ENCODE measurements at places on chromosomes 4 and X. TPM values are rescaled to one million over a fixed set of nuclear protein-coding genes. Genes with fewer than 3 reads are reported as not detected.

DNA sequence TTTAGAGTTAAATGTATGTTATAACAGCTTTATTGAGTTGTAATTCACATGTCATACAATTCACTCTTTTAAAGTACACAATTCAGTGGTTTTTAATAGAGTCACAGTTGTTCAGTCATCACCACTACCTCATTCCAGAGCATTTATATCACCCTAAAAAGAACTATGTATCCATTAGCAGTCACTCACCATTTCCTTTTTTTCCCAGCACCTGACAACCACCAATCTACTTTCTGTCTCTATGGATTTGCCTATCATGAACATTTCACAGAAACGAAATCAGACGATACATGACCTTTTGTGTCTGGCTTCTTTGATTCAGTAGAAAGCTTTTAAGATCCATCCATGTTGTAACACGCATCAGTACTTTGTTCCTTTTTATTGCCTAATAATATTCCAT is 52.9 kb upstream of the FRAS1 start:
- peak; percentile 88 for DNase-seq

DNA sequence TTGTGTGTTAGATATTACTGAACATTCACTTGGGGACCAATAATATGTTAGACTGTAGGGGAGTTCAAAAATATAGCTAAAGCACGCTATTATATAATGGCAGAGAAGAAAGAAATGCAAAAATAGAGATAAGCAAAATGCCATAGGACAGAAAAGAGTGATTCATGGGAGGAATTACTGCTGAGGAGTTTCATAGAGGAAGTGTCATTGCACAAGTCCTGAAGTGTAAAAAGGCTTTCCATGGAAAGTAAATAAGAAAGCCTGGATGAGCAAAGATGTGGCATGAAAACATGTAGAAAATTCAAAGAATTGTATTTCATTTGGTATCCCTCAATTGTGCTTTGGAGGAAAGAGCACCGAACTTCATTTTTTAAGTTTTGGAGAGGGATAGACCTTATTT is 14.5 kb downstream of the HMGB2 start:
- peak; percentile 63 for DNase-seq

Gene SPINK2
- total RNA-seq = not detected

- DNase-seq = peak; percentile 50
Observed at GRCh38 chrX:74421036-74421739, at the start of gene SLC16A2. Gene SLC16A2, plus strand, starts transcription at chrX:74421493. Its CDS starts 145 bp downstream, at chrX:74421638.

GRCh38 chr4:100149190-100149589 is 41.1 kb downstream of the DDIT4L start:
- no peak for DNase-seq

- peak; percentile 83 for DNase-seq
Observed at GRCh38 chr4:70718811-70719604, 2.8 kb upstream of the RUFY3 start.

GRCh38 chrX:15127010-15127409 is 142.9 kb downstream of the ASB9 start:
- no peak for DNase-seq

DNA sequence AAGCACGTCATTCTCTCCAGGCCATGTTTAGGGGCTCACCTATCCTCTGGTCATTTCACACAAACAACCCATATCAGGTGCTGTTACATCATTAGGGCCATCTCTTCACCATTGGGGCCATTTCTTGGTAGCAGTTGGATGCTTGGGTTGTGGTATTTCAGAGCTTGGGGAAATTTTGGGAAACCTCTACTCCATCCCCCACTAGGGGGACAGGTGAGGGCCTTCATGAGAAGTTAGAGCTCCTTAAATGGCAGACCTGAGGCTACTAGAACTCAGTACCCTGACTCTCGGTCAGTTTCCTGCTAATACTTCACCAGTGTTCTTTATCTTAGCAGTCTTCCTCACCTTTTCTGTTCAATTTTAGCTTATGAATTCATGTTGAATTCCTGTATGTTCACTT is 50.2 kb downstream of the ZNF827 start:
- no peak for DNase-seq

GRCh38 chrX:15349046-15349445 is 13.7 kb upstream of the PIGA start:
- DNase-seq = peak; percentile 54

GRCh38 chrX:626745-627509 is 3.7 kb upstream of the SHOX start:
- DNase-seq = no peak

DNA sequence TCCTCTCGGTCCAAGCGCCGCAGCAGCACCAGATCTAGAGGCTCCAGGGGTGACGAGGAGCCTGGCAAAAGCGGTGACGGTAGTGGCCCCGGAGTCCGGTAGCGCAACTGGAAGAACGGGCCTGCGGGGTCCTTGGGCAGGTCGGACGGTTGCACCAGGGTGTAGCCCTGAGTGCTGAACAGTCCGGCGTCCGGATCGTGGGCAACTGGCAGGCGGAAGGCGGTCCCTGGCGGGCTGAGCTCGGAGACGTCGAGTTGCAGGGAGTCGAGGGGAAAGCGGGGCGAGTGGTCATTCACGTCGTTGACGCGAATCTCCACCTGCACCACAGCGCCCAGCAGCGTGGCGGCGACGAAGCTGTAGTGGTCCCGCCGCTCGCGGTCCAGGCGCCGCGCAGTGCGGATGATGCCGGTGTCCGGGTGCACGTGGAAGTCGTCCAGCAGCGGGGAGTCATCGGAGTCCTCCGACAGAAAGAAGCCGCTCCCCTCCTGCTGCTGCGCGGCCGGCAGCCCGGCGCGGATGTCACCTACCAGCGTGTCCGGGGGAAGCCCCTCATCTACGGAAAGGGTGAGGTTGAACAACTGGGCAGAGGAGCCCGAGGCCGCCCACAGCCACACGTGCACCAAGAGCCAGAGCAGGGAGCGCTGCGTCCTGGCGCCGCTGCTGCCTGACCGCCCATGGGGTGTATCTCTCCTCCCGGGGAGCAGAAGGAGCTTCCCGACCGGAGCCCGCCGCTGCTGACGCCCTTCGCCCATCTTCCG is 837 bp downstream of the DCHS2 start:
- DNase-seq = no peak

Gene FHIP1A
- total RNA-seq = 25.2 TPM

GRCh38 chr4:102764901-102765300 is 4.1 kb upstream of the MANBA start:
- DNase-seq = no peak

DNA sequence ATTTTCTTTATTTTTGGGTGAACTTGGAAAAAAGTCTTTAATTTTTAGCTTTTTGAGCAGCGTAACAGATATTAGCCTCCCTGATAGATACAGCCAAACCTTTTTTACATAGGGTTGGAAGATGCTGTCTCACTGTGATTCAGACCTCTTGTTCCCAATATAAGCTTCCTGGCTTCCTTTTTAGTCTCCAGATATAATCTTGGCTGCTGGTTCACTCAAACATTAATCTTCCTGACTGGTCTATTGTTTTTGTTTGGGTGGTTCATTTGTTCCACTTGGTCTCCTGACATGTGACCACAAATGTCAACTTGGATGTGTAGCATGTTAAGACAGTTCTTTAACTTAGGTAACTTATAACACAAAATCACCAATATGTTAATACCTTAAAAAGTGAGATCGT is 23.0 kb downstream of the RPA4 start:
- no peak for DNase-seq
